ENCODE measurements at places on chromosomes 5 and 9. TPM values are rescaled to one million over a fixed set of nuclear protein-coding genes. Genes with fewer than 3 reads are reported as not detected.

Gene TYRP1
- total RNA-seq: not detected

Gene PGM5
- total RNA-seq: not detected

GRCh38 chr9:32011049-32011448, 373.4 kb upstream of the ACO1 start:
- no peak for DNase-seq

GRCh38 chr9:123615381-123615780, 259.4 kb downstream of the CRB2 start:
- DNase-seq: no peak

- DNase-seq: no peak
Observed at GRCh38 chr9:31733166-31733565, 651.3 kb upstream of the ACO1 start.

DNA sequence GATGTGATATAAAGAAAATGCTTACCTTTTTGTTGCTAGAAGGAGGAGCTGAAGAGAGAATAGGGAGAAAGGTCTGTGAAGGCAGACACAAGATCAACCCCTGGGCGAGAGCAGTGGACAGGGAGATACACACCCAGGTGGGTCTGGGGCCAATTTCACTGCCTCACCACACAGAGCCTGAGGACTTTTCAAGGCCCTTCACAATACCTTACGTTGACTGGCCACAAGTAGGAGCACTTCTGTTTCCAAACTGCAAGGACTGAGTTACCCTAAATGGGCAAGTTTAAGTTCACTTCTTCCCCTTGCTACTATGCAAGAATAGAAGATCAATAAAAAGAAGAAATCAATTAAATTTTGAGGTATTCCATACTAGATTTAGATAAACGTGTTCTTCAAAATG, 174.5 kb upstream of the SLC12A2 start:
- DNase-seq: no peak

- DNase-seq: no peak
Observed at GRCh38 chr9:128421482-128421996, 882 bp downstream of the CERCAM start.

GRCh38 chr5:154087260-154087659, 48.5 kb downstream of the MFAP3 start:
- DNase-seq: no peak

All from activated T-helper 2 cell treated with anti-CD3 and anti-CD28 coated beads, Interferon-gamma antibody, Interleukin-2, Interleukin-4, amounts not matched to agents 10 μg/mL and 5 μg/mL and 100 μg/mL, durations not matched to agents 14 hours and 24 hours and 36 hours (primary cell).